ENCODE measurements at places on chromosomes 7 and 10.

GRCh38 chr10:119391440-119392251 lies 150.9 kb downstream of the RGS10 start:
- no peak for DNase-seq

GRCh38 chr7:130432886-130433285 lies 7.9 kb downstream of the CEP41 start:
- no peak for DNase-seq

DNA sequence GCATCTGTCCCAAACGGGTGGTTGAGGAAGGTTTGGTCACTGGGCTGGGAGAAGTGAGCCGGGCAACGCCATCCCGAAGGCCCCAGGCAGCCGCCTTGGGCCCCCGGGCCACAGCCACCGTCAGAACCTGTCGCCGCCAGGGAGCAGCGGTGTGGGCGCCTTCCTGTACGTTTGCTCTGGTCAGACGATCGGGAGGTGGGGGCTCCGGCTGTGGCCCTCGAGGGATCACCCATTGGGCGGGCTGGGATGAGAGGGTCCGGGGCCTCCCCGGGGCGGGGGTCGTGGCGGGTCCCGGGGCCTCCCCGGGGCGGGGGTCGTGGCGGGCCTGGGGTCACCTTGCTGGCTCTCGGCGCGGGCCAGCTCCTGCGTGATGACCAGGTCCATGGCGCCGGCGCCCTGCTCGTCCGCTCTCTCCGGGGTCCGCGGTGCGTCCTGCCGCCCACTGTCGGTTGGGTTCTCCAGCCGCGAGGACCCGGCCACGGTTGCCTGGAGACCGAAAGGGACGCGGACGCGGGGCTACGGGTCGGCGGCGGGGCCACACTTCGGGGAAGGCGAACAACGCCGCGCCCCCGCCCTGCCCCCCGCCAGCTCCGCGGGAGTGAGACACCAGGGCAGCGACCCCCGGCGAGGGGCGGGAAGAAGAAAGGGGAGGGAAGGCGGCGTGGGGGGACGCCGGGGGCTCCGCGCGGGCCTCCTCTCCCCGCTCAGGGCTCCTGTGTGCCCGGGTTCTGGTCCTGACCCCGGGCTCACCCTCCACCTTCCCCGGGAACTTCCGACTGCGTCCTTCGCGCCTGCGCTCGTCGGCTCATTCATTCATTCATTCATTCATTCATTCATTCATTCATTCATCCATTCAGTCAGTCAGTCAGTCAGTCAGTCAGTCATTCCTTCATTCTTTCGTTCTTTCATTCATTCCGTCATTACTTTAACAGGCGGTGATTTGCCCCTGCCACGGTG lies at the start of gene CFAP46:
Gene CFAP46, minus strand, starts transcription at position 470 of the 957 bp plus-strand sequence. Its CDS starts 86 bp downstream, at position 384.
- DNase-seq = no peak

DNA sequence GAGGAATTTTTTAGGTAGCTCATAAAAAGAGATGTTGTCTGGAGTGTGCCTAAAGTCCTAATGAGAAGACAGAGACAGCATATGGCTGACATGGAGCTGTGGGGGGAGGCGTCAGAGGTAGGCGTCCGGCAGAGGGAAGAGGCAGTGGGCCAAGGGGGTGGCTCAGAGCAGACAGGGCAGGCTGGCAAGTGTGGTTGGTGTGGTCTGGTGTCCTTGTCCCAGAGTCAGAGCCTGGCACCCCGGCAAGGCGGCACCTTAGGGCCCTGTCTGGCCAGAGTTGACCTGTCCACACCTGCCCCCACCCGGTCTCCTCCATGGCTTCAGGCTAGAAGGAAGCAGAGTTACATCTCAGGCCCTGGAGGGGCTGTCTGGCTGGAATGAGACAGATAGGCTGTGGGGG lies 220.3 kb upstream of the ZNF32 start:
- no peak for DNase-seq

DNA sequence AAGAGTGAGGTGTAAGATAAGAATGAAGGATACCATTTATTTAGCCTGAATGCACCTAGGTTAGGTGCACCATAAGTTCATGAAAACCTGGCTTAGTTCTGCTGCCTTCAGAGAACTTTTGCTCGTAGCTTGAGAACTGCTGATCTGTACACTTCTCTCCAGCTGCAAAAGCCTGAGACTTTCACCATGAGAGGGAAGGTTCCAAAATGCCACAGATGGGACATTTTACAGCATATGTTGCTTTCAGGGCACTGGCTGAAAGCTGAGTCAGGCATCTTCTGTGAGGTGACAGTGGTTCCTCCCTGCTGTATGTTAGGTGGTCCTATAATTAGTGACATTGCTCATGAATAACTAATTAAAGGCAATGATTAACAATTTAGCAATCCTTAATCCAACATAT lies 298.3 kb downstream of the GALNT17 start:
- DNase-seq = no peak

Data from BJ (cell line).